ENCODE measurements at places on chromosomes 4 and X. TPM values are rescaled to one million over a fixed set of nuclear protein-coding genes. Genes with fewer than 3 reads are reported as not detected.

Gene TEX13B
- not detected for total RNA-seq

DNA sequence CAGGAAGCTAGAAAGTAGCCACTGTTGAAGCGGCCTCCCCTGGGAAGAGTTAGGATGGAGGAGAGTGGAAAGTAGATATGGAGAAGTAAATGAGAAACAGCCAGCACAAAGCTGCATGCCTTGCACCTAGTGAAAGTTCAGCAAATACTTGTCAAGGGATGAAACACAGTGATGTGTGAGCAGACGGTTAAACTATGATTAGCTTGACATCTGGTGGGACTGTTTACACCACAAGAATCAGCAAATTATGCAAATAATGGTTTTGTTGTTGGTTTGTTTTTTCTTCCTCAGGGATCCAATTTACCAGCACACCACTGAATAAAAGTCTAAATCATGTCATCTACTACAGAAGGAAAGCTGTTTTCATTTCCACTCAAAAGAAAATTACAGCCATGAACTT lies 87.1 kb downstream of the CORIN start:
- no peak overlapping the region for H3K27ac ChIP-seq
- no peak for DNase-seq
- peaks cover 12% of the 10 kb centered on the region for H3K27me3 ChIP-seq
- no peak overlapping the region for H3K4me3 ChIP-seq
- H3K36me3 ChIP-seq, result no peaks in the 10 kb centered on the region

DNA sequence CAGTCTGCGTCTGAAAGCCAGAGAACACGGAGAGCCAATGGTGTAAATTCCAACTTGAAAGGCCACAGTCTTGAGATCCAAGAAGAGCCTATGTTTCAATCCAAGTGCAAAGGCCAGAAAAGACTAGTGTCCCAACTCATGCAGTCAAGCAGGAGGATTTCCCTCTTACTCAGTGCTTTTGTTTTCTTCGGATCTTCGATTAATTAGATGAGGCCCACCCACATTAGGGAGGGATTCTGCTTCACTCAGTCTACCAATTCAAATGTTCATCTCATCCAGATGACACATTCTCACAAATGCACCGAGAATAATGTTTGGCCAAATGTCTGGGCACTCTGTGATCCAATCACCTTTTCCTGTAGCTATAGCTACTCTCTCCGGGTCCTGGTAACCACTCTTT lies 91.5 kb upstream of the S100G start:
- H3K27me3 ChIP-seq, result no peaks in the 10 kb centered on the region
- no peaks in the 10 kb centered on the region for H3K36me3 ChIP-seq
- no peak overlapping the region for H3K27ac ChIP-seq

Gene GYPE
- total RNA-seq, result 1.8 TPM

GRCh38 chr4:24664956-24665355 lies 80.6 kb upstream of the DHX15 start:
- no peak for DNase-seq
- H3K4me1 ChIP-seq, result no peaks in the 10 kb centered on the region
- H3K4me3 ChIP-seq, result no peak overlapping the region
- no peaks in the 10 kb centered on the region for H3K36me3 ChIP-seq

- no peak overlapping the region for H3K27ac ChIP-seq
- no peak overlapping the region for H3K4me3 ChIP-seq
- no peaks in the 10 kb centered on the region for H3K36me3 ChIP-seq
- no peaks in the 10 kb centered on the region for H3K4me1 ChIP-seq
- peaks cover 3% of the 10 kb centered on the region for H3K27me3 ChIP-seq
Observed at GRCh38 chrX:118221270-118221669, 104.7 kb upstream of the KLHL13 start.

DNA sequence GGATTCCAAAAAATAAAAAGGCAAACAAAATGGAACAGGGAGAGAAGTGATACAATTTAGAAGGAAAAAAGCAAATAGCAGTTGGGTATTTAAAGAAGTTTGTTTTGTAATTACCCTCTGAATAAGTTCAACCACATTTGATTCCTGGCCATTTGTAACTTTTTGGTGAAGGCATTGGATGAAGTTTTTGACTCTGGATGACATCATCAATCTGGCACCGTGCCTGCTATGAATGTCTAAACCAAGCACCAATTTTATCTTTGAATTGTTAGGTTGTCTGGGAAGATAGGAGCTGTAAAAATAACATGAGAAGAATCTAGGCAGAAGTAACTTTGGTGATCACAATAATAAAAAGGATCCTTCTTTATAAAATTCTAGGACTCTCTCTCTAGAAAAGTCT lies 29.5 kb downstream of the TMPRSS11A start:
- no peak for DNase-seq
- H3K4me3 ChIP-seq, result no peak overlapping the region
- H3K36me3 ChIP-seq, result no peaks in the 10 kb centered on the region
- peaks cover 3% of the 10 kb centered on the region for H3K4me1 ChIP-seq
- H3K27me3 ChIP-seq, result peaks cover 20% of the 10 kb centered on the region

Gene UNC5C
- not detected for total RNA-seq

GRCh38 chrX:118420462-118420861 lies 74.6 kb downstream of the WDR44 start:
- H3K27me3 ChIP-seq, result no peaks in the 10 kb centered on the region
- H3K27ac ChIP-seq, result no peak overlapping the region
- DNase-seq, result no peak
- H3K4me1 ChIP-seq, result peaks cover 15% of the 10 kb centered on the region
- H3K4me3 ChIP-seq, result no peak overlapping the region
- peaks cover 17% of the 10 kb centered on the region for H3K36me3 ChIP-seq

- no peaks in the 10 kb centered on the region for H3K27me3 ChIP-seq
- DNase-seq, result no peak
- peaks cover 13% of the 10 kb centered on the region for H3K4me1 ChIP-seq
- H3K27ac ChIP-seq, result peak overlapping the region; percentile 74
- H3K4me3 ChIP-seq, result no peak overlapping the region
- H3K36me3 ChIP-seq, result peaks cover 16% of the 10 kb centered on the region
Observed at GRCh38 chrX:7109838-7110793, 37.4 kb upstream of the STS start.

- H3K27ac ChIP-seq, result peak overlapping the region; percentile 91
- no peaks in the 10 kb centered on the region for H3K27me3 ChIP-seq
- H3K4me1 ChIP-seq, result peaks cover 28% of the 10 kb centered on the region
Observed at GRCh38 chrX:1592470-1593142, 1.2 kb downstream of the AKAP17A start.

Gene KLB
- total RNA-seq, result not detected

Gene EXOC1L
- total RNA-seq, result not detected

- peaks cover 14% of the 10 kb centered on the region for H3K36me3 ChIP-seq
- DNase-seq, result no peak
- H3K4me1 ChIP-seq, result peaks cover 12% of the 10 kb centered on the region
- no peaks in the 10 kb centered on the region for H3K27me3 ChIP-seq
- H3K27ac ChIP-seq, result no peak overlapping the region
- H3K4me3 ChIP-seq, result no peak overlapping the region
Observed at GRCh38 chr4:26938516-26938915, 77.9 kb downstream of the STIM2 start.

DNA sequence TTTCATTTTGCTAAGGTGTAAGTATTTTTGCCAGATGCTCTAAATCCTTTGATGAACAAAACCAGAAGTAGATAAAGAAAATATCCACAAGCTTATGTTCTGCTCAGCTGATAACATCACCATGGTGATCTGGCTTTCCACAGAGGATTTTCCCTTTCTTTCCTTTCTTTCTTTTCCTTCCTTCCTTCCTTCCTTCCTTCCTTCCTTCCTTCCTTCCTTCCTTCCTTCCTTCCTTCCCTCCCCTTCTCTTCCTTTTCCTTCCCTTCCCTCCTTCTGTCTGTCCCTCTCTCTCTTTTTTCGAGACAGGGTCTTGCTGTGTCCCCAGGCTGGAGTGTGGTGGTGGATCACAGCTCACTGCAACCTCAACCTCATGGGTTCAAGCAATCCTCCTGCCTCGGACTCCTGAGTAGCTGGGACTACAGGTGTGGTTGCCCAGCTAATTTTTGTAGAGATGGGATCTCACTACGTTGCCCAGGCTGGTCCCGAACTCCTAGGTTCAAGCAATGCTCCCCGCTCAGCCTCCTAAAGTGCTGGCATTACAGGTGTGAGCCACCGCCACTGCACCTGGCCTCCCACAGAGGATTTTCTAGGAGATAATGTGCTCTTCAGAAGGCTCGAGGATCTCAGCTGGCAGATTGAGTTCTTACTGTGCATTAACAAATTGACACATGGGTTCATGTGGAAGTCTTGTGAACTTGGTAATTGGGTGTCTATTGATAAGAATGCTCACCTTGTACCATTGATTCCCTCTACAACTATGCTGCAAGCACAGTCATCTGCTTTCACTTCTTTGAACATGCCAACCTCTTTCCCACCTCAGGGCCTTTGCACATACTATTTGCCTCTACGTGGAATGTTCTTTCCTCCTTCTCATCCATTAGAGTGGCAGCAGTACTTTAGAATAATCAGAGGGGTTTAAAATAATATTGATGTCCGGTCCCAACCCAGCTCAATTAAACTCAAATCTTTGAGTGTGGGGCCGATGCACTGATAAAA lies 1.4 kb upstream of the RHOH start:
- H3K27me3 ChIP-seq, result no peaks in the 10 kb centered on the region
- DNase-seq, result peak; percentile 42
- H3K36me3 ChIP-seq, result peaks cover 39% of the 10 kb centered on the region
- H3K27ac ChIP-seq, result peak overlapping the region; percentile 99
- peaks cover 60% of the 10 kb centered on the region for H3K4me1 ChIP-seq

- H3K4me3 ChIP-seq, result no peak overlapping the region
- peaks cover 10% of the 10 kb centered on the region for H3K4me1 ChIP-seq
- H3K27ac ChIP-seq, result no peak overlapping the region
- H3K27me3 ChIP-seq, result no peaks in the 10 kb centered on the region
Observed at GRCh38 chr4:25875281-25875745, 12.5 kb upstream of the SEL1L3 start.

Gene DRP2
- 0.94 TPM for total RNA-seq

GRCh38 chrX:65920620-65921019 lies 119.3 kb downstream of the VSIG4 start:
- no peaks in the 10 kb centered on the region for H3K27me3 ChIP-seq
- H3K36me3 ChIP-seq, result peaks cover 21% of the 10 kb centered on the region
- DNase-seq, result no peak
- peak overlapping the region; percentile 40 for H3K27ac ChIP-seq

DNA sequence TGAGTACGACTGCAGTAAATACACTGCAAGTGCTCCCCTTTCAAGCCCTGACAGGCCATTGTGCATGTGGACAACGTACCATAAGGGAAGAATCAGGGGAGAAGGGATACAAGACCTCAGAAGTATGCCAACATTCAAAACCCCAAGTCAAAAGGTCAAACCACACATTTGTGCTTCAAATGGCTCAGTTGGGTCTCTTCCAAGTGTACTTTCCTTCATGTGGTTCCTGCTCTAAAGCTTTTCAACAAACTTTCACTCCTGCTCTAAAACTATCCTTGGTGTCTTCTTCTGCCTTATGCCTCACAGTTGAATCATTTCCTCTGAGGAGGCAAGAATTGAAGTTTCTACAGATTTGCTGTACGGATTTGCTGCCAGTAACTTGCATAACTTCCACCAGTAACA lies 305.7 kb upstream of the SLIT2 start:
- no peak for DNase-seq
- H3K4me3 ChIP-seq, result no peak overlapping the region
- H3K27me3 ChIP-seq, result no peaks in the 10 kb centered on the region
- H3K4me1 ChIP-seq, result no peaks in the 10 kb centered on the region

GRCh38 chr4:170068438-170069128 lies 21.2 kb downstream of the AADAT start:
- no peak for DNase-seq
- H3K27me3 ChIP-seq, result peaks cover 8% of the 10 kb centered on the region
- H3K36me3 ChIP-seq, result no peaks in the 10 kb centered on the region
- H3K4me1 ChIP-seq, result no peaks in the 10 kb centered on the region

DNA sequence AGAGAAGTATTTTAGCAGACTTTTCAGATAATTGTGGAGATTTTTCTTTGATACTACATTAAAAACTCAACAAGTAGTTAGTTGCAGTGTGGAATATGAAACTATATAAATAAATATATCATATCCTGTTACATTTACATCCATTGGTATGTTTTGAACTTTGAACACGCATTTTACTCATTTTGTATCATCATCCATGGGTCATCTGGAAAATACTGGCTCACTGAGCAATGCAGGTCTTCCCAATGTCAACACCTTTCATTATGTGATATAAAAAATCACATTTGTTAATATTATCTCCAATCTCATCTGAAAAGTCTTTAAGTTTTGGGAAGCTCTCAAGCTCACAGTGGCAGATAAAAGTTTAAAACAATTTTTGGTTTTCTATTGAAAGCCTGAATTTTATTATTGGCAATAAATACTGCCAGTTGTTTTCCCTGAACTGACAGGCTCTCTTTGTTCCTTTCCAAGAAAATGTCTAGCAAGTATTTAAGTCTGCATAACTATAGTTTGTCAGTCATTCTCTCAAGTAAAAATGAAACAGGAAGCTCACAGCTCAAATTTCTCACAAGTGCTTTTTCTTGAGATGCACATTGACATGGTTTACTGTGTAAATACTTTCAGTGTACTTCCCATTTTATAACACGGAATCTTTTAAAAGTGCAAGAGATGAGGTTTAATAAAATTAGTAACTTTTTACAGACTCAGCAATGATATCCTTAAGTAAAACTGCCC lies 183.5 kb upstream of the GPC4 start:
- no peak overlapping the region for H3K4me3 ChIP-seq
- DNase-seq, result no peak
- no peak overlapping the region for H3K27ac ChIP-seq
- no peaks in the 10 kb centered on the region for H3K27me3 ChIP-seq
- no peaks in the 10 kb centered on the region for H3K4me1 ChIP-seq
- H3K36me3 ChIP-seq, result no peaks in the 10 kb centered on the region

Gene MAGEB1
- not detected for total RNA-seq

DNA sequence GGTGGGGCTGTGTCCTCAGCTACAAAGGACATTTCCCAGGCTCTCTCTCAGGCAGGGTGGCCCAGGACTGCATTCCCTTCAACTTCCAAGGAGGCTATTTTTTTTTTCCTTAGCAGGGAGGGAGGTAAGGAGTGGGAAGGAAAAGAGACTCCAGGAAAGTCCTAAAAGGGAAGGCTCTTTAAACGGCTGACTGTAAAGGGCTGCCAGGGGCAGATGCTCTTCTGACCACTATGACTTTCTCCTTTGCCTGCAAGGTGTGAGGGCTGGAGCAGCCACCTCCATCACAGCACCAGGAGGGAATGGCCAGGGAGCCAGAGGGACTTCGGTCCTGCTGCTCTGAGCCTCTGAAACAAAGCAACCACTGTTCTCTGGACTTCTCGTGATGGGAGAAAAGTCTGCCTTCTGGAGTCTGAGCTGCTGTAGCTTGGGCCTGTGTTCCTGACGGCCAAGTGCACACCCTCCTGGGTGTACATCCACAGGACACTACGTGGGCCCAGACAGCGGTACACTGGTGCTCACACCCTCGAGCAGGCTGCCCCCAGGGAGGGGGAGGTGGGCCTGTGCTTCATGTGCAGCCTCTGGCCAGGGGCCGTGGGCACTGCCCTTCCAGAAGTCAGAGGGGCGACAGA lies 17.9 kb downstream of the NAT8L start:
- no peaks in the 10 kb centered on the region for H3K27me3 ChIP-seq
- H3K27ac ChIP-seq, result no peak overlapping the region
- H3K4me1 ChIP-seq, result no peaks in the 10 kb centered on the region

Gene IL2
- total RNA-seq, result not detected

GRCh38 chr4:5713861-5714260 lies 2.9 kb downstream of the EVC start:
- peaks cover 32% of the 10 kb centered on the region for H3K27me3 ChIP-seq
- H3K4me1 ChIP-seq, result peaks cover 10% of the 10 kb centered on the region
- H3K4me3 ChIP-seq, result no peak overlapping the region
- no peak overlapping the region for H3K27ac ChIP-seq
- no peak for DNase-seq

- no peaks in the 10 kb centered on the region for H3K27me3 ChIP-seq
- no peak overlapping the region for H3K27ac ChIP-seq
Observed at GRCh38 chr4:104163820-104164219, 330.9 kb downstream of the CXXC4 start.

- no peaks in the 10 kb centered on the region for H3K4me1 ChIP-seq
- H3K36me3 ChIP-seq, result no peaks in the 10 kb centered on the region
- no peak overlapping the region for H3K27ac ChIP-seq
- no peak overlapping the region for H3K4me3 ChIP-seq
- no peak for DNase-seq
Observed at GRCh38 chr4:82741188-82741587, 57.4 kb downstream of the SCD5 start.
